NCI-H748 treated with DMSO at 0.1 percent for 48 hours (cell line): ENCODE measurements at places on chromosomes 4 and X.

DNA sequence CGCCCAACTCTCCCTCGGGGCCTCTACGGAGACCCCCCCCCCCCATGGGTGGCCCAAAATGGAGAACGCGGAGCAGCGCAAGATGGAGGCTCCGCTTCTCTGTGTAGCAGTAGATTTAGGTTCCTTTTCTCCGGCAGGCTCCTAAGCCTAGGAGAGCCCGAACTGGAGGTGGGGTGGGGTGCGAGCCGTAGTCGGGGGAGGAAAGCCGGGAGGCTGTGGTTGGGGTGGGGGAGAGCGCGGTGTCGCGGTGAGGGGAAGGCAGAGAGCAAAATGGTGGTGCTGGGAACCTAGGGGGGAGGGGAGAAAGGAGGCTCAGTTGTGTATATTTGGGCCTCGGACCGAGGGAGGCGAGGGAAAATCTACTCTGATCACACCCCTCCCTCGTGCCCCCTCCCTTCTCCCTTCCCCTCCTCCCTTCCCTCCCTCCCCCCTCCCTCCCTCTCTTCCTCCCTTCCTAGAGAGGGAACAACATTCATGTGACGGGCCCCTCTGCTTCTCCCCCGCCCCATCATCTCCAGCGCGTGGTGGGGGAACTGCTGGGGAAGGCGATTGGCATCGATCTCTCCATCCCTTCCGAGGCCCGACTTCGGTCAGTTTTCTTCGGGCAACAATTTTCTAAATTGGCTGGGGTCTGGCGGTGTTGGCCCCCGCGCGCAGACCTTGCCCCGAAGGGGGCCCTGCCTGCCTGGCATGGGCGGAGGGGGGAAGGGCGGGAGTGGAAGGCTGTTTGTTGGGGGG is at the start of gene STAG2:
TSS of gene STAG2 (plus strand) at position 439 of the 738 bp plus-strand sequence. CDS start 60,922 bp downstream, outside the sequence.
- DNase-seq: peak; percentile 65

GRCh38 chrX:1165535-1166196 is 46.8 kb downstream of the CRLF2 start:
- DNase-seq: no peak

GRCh38 chr4:143477487-143477886 is 36.0 kb upstream of the SMARCA5 start:
- DNase-seq: no peak

DNA sequence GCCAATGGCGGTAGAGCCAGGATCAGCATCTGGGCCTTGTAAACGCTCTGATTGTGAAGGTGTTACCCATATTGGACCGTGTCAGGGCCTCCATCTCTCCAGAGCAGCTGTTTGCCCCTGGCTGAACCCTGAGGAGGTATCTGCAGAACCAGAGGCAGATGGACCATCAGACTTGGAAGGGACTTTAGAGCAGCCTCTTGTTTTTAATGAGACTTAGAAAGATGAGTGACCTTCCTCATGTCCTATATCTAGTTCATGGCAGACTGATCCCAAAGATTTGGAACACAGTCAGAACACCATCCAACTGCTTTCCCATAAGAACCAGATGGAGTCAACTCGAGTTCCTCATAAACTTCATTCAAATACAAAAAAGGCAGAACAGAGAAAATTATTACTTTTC is 135.1 kb upstream of the MSX1 start:
- DNase-seq: no peak

GRCh38 chrX:148867596-148867995 is 367.2 kb downstream of the AFF2 start:
- DNase-seq: no peak

GRCh38 chrX:37488323-37488722 is 83.1 kb upstream of the LANCL3 start:
- no peak for DNase-seq

- DNase-seq: peak; percentile 24
Measured at GRCh38 chrX:38717871-38718270, 83.4 kb upstream of the MID1IP1 start.

DNA sequence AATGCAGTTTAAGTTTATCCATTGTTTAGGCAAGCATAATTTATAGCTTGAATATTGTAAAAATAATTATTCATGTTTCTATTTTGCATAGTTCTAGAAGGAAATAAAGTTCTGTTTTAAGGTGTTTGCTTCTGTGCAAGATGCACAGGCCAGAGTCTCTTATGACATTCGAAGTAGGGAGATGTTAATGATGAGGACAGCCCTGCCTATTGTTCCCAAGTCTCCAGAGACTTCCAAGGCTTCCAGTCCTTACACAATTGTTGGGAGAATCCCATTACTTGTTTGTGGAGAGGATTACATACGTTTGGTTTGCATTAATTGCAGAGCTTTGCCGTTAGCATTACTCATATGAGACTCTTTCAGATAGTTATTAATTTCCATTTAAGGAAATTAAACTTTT is 96.2 kb upstream of the ANK2 start:
- no peak for DNase-seq

GRCh38 chrX:111854556-111855490 is 21.2 kb upstream of the TRPC5OS start:
- no peak for DNase-seq

DNA sequence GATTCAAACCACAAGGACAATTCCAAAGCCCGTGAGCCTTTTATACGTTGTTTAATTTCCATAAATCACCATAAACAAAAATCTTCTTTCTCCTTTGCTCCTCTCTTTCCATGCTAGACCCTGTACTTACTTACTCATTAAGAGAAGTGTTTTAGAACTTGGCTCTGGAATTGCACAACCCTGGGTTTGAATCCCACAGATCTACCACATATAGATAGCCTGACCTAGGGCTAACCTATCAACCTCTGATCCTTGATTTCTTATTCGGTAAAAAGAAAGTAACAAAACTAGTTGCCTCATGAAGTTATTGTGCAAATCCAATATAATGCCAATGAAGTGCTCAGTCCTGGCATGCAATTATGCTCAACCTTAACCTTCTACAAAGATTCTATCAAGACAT is 68.8 kb downstream of the ZAR1 start:
- DNase-seq: no peak

DNA sequence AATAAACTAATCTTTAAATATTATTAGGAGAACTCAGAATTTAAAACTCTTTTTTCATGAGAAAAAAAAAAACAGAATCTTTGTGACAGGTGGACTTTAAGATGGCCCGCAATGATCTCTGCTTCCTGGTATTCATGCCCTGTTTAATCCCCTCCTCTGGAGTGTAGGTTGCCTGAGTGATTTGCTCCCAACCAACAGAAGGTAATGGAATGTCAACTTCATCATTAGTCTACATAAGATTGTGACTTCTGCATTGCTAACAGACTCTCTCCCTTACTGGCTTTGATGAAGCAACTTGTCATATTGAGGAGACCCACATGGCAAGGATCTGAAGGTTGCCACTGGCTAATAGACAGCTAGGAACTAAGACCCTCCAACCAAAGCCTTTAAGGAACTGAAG is 88.8 kb downstream of the CORIN start:
- DNase-seq: no peak

- no peak for DNase-seq
Measured at GRCh38 chr4:159141193-159141592, 38.3 kb downstream of the RAPGEF2 start.

- no peak for DNase-seq
Measured at GRCh38 chr4:42398171-42398870, 1.0 kb downstream of the SHISA3 start.

DNA sequence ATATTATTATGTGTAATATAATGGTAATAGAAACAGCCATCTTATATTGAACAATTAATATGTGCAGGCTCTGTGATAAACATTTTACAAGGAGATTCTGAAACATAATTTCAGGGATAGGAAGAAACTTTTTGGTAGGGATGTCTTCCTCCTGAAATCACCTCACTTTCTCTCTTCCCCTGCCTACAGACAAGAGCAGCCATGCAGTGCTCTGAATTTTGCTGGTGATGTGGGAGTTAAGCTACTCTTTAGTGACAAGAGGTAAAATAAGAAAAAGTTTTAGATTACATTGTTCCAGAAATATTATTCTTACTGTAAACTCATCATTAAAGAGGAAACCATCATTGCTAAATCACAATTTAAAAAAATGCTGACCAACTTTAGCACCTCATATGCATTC is 36.1 kb downstream of the LARP7 start:
- DNase-seq: no peak

DNA sequence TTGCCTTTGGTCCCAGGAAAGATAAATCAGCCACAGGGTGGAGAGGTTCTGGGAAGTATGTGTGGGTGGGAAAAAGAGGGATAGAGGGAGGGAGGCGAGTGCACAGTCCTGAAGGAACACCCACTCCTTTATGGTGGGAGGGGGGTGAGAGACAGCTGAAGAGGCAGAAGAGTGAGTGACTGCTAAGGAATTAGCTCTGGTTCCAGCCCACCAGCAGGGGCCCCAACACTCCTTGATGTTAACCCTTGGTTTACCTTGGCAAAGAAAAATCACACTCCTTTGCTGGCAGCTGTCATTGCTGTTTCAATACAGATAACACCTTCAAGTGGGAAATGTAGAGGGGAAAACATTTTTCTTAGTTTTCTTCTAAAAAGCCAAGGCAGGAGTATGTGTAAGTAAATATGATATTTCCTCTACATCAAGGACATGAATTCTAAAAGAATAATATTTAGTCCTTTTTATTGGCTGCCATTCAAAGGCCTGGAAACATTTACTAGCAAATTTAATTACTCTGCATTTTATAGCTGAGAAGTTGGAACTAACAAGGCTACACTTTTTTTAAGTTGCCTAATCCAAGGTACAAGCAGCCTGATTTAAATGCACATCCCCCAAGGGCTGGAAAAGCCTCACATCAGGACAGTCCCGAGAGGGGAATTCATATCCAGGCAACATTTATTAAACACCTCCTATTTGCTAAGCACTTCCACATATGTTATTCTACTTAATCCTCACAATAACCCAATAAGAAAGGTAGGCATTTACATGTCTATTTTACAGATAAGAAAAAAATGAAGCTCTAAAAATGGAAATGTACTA is 81.7 kb downstream of the HS6ST2 start:
- DNase-seq: no peak

DNA sequence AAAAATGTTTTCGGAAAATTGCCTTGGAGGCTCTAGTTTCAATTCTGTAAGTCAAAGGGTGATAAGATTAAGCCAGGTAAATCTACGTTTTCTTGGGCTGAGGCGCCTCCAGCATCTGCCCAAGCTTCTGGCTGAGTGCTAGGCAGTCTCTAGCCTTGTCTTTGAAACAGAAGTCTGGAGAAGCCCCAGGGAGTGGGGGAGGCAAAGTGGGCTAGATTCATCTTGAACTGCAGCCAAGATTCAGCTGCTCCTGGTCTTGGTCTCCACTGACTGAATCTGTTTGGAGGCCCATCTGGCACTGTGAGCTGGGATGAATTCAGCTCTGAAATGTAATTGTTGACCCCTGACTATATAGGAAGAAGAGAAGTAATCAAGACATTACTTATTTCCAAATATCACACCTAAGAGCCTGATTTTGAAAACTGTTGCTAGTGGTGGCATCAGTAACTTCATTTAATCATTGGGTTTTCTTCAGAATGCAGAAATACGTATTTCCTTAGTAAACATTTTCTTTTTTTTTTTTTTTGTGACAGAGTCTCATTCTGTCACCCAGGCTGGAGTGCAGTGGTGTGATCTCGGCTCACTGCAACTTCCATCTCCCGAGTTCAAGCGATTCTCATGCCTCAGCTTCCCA is 187.3 kb upstream of the LEF1 start:
- no peak for DNase-seq

GRCh38 chrX:130770615-130771014 is 132.4 kb downstream of the ENOX2 start:
- no peak for DNase-seq

DNA sequence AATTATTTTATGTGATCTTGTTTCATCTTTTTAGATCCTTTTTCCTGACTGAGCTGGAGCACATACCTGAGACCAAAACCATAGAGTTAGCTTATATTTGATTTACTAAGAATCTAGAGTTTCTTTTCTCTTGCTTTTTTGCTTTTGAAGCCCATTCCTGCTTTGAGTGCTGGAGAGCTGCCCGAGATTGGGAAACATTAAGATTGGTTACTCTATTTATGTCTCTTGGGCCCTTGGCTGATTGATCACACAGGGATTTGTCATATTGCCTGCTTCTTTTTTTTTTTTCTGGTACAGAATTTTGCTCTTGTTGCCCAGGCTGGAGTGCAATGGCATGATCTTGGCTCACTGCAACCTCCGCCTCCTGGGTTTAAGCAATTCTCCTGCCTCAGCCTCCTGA is 73.9 kb downstream of the REPS2 start:
- no peak for DNase-seq

DNA sequence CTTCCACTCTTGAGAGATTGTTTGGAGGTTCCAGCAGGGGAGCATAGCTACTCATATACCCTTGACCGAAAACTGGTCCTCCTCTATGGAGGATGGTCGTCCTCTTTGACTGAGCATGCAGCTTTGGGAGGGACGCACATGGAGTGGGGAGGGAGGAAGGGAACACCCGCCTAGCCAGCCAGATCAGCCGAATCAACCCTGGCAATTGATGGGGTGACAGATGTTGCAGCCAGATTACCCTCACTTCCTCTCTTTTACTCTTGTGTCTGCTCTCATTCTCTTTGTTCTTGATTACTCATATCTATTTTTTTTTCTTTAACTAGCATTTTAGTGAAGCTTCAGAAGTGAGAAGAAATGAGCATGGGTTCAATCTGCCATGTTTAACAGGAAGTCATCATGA is 19.6 kb downstream of the MGST2 start:
- no peak for DNase-seq

DNA sequence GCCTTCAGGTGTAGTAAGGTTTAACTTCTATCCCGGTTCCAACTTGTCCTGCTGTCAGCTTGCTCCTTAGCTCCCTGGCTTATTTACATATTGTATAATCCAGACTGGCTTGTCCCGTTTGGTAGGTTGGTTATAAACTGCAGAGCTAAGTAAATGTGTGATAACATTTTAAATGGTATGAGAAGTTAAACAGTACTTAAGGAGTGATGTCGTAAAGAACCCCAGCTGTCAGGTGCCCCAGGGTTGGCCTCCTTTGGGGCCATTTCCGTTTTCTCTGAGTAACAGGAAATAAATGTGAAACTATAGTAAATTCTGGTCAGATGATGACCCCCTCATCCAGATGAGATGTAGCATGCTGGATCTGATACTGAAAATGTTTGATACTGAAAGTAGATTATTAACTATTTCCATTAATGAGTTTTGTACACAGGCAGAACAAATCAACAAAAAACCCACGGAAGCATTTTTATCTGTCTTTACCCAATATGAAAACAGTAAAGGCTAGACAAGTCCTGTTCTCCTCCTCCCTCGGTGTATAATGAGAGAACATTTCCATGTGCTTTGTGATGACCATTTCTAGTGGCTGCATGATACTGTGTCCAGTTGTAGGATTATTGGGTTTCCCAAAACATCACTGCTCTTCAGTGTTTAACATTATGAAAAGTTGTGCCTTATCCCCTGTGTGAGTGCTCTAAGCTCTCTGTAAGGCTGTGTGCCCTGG is 22.4 kb downstream of the GAB1 start:
- DNase-seq: no peak
